Effector memory CD8-positive, alpha-beta T cell (primary cell): ENCODE measurements at places on chromosomes 16 and 17.
A peak's percentile ranks its signal among the peaks of the same experiment; 100 is the strongest.

DNA sequence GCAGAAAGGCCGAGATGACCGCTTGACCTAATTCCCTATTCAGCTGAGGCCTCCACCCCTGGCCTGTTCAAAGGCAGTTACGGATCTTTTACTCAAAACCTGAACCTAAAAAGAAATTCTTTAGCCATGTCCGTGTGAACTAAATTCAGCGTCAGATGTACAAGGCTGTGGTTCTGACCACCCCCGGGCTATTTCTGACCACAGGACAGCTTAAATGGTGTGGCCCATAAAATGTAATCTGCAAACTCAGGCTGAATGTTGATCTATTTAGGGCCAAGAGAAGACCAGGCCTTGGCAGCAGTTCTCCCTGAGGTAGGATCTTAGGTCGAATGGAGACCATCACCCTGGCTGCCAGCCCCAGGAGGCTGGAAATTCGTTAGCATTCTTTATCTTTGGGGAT is 485.5 kb downstream of the WWOX start:
- no peak for DNase-seq

DNA sequence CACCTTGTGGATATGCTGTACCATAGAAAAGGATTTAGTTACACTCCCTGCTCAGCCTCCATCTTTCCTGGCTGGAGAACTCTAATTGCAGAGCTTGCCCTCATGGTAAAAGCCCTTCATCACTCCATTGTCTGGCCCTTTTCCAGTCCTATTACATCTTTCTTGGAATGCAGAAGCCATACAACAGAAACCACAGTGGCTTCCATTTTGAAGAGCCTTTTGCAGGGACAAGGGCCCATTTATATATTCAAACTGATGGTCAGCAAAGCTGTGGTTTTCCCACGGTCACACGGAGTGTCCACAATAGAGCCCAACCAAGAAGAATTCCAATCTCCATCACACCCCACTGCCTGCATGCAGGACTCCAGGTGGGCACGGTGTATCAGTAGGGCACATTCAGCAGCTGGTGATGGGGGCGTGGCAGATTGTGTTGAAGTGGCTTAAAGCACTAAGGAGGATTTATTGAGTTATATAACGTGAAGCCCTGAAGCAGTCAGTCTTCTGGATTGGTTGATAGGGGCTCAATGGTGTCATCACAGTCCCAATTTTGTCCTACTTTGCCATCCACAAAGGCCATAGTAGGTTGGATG is 20.3 kb downstream of the COPRS start:
- no peak for DNase-seq

DNA sequence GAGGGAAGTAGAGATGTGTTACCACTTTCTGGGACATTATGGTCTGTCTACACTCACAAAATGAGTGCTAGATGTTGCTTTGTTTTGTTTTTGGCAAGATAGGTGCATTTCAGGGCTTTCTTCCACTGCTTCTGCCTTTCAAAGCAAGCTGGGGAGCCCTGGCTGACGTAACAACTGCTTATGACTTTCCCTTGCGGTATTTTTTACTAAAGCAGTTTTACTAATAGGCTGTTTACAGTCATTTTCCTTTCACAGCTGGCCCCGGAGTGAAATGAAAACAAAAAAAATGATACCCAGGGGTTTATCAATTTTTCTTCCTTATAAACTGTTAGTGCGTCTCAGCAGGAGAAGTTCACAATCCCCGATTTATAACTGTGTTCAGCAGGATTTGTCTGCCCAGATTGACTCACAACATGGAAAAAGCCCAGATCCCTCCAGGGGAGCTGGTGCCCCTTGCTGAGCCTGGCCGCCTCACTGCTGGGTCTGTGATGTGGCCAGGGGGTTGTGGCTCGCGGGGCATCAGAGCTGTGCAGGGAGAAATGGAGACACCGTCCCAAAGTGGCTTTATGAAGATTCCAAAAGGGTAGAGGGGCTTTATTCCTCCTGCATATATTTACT is 184.4 kb upstream of the HS3ST3A1 start:
- DNase-seq = no peak

DNA sequence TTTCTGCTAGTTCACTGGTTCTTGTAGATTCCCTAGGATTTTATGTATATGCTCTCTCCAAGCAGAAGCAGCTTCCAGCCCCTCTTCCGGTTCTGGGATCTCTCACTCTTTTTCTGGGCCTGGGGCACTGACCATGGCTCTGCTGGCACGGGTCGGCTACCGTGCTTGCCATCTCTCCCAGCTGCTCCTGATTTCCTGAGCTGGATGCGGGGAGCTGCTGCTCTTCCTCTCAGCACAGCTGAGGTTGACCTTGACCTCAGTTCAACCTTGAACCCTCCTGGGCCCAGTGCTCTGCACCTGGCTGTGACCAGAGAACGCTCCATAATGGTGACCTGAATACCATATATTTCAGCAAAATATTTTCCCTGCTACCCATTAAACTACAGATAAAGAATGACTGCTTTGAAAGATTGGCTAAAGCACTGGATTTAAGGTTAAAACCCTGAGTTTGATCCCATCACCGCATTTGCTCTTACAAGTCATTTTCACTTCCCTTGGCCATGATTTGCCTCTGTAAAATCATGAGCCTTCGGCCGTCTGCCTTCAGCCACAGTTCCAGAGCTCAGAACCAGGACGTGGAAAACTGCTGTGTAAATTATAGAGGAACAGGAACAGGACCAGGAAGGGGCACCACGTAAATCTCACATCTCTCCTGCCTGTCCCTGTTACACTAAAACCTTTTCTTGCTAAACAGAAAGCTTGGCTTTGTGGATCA is 130.8 kb upstream of the CHMP6 start:
- DNase-seq = no peak

DNA sequence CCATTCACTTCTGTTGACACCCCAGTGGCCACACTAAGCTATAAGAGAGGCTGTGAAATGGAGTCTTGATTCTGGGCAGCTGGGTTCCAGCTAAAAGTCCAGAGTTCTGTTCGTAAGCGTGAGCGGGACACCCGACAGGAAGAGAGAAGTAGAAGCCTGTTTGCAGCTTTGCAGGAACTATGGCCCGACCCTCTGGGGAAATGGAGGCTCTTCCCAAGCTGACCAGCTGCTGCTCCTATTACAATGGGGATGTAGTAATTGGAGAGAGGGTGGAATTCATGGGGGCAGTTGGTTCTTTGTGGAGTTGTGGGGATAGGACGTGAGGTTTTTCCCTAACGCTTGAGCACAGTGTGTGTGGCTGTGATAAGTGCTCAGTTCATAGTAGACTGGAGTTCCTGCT is 28.4 kb downstream of the UBALD1 start:
- no peak for DNase-seq

GRCh38 chr17:8060274-8060673 is 21.4 kb downstream of the ALOX15B start:
- peak; percentile 76 for DNase-seq

- DNase-seq = no peak
Measured at GRCh38 chr16:88473666-88474534, 20.8 kb downstream of the ZFPM1 start.

- DNase-seq = peak; percentile 66
Measured at GRCh38 chr17:1487939-1488825, 4.3 kb downstream of the MYO1C start.

DNA sequence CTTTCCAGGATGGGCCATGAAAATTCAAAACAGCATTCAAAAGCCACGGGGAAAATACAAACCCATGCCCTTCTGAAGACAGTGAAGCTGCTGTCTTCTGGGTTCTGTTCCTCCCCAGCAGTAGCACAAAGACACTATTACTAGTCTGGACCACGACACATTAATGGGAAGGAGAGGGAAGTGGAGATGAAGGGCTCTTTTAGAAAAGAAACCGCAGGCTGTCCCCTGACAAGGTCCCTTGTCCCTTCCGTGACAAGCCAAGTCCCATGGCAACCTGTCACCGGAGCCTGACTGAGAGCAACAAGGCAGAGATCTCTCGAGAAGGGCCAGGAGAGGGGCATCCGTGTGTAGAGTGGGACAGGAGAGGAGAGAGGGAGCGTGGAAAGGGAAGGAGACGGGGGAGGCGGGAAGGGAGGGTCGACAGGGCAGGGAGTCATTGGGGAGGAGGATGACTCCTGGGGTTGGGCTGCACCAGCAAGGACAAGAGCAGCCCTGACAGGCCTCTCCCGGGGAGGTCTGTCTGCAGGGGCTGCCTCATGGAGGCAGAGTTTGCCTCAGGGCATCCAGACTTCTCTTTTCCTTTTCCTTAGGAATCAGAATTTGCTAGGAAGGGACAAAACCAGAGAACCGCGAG is 436.2 kb downstream of the SLC39A11 start:
- no peak for DNase-seq
